ENCODE measurements at places on chromosomes 7 and 10.

DNA sequence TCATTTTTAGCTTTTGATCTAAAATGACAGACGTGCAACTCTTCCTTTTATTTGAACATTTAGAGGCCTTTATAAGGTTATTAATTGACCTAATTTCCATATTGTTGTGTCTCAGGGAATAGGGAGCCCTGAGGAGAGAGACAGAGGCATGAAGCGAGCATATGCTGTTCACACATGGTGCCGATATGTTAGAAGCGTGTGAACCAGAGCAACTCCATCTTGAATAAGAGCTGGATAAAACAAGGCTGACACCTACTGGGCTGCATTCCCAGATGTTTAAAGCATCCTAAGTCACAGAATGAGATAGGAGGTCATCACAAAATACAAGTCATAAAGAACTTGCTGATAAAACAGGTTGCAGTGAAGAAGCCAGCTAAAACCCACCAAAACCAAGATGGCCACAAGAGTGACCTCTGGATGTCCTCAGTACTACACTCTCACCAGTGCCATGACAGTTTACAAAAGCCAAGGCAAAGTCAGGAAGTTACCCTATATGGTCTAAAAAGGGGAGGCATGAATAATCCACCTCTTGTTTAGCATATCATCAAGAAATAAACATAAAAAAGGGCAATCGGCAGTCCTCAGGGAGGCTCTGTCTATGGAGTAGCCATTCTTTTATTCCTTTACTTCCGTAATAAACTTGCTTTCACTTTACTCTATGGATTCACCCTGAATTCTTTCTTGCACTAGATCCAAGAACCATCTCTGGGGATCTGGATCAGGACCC, 80.1 kb downstream of the SEC61G start:
- no peak for DNase-seq

GRCh38 chr7:96055717-96056116, 266.2 kb downstream of the SLC25A13 start:
- no peak for DNase-seq

DNA sequence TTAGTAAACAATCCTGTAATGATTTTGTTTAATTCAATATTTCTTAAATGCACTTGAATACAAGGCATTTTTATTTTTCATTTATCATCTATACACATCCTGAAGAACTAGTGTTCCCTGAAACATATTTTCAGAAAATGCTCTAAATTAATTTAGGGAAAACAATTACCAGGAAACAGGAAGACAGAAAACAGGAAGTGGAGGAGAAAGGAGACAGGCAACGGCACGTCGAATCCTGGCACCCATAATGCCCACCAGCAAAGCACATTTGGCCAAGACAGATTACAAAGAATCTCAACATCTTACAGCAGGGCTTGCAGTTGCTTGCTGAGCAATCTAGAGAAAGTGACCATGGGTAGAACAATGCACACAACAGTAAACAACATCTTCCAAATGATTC, 571.1 kb downstream of the GRID1 start:
- no peak for DNase-seq

DNA sequence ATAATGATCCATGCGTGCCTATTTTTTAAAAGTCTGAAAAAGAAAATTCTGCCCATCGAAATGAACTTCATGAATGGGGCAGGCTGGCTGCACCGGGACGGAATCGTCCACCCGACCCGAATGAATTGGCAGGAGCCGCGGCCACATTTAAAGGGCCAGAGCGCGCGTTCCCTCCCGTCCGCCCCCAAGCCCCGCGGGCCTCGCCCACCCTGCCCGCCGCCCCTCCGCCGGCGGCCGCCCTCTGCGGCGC, 319 bp upstream of the GATA3 start:
- DNase-seq: no peak

GRCh38 chr7:45203936-45204445, 46.4 kb downstream of the RAMP3 start:
- DNase-seq: no peak

GRCh38 chr7:152883858-152884257, 124.3 kb downstream of the ACTR3B start:
- DNase-seq: no peak

- no peak for DNase-seq
Observed at GRCh38 chr7:12805518-12805928, 118.1 kb downstream of the ARL4A start.

GRCh38 chr7:505171-505570, 14.5 kb downstream of the PDGFA start:
- DNase-seq: no peak

- DNase-seq: no peak
Observed at GRCh38 chr7:84137812-84138211, 56.8 kb downstream of the SEMA3A start.

- no peak for DNase-seq
Observed at GRCh38 chr7:143288836-143289235, 685 bp downstream of the CASP2 start.

DNA sequence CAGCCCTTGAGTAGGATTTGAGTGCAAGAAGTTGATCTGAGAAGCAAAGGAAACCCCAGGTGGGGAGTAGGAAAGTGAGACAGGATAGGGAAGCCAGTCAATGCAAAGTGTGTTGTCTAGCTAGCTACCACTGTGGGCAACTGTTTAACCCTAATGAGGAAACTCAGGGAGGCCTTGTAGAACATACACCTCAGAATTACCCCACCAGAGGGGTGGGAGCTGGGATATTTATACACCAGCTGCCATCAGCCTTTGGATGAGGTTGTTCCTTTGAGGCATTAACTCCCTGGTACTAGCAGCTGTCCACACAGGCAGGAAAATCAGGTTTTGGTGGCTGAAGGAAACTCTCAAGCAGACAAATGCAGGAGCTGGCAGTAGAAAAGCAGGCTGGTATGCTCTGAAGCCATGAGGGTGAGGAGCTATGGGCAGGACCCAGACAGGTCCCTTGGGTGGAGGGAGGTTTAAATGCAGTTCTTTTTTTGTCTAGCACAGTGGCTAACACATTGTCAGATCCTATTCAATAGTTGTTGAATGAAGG, 60.1 kb upstream of the ARID5B start:
- no peak for DNase-seq

GRCh38 chr10:126080879-126081411, 184.6 kb downstream of the FANK1 start:
- no peak for DNase-seq

DNA sequence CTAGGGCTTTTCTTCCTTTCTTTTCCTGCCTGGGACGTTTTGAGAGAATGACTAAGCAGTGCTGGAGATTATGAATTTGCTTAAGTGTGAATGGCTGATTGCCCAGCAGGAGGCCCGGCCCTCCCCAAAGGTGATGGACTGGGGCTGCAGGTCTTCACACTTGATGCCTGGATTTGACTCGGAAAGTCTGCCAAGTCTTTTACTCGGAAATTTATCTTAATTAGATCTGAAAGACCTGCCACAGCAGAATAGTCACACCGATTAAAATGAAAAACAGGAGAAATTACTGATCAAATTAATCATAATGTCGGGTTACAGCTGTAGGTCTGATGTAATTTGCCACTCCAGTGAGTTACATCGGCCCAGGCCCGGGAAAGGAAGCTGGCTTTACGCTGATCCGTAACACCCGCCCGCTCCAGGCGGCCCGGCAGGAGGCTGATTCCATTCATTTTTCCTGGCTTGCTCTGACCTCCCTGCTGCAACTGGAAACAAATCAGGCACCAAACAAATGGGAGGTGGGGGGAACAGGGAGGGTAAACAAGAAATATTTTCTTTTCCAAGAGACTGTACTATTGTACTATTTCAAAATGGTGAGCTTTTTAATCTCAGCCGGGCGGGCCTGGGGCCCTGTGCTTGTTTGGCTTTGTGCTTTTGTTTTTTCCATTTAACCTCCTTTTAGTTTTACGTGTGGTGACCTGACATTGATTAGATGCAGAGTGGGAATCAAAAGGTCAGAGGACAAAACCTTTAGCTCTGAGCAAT, 212.4 kb upstream of the YAE1 start:
- DNase-seq: peak; percentile 15

DNA sequence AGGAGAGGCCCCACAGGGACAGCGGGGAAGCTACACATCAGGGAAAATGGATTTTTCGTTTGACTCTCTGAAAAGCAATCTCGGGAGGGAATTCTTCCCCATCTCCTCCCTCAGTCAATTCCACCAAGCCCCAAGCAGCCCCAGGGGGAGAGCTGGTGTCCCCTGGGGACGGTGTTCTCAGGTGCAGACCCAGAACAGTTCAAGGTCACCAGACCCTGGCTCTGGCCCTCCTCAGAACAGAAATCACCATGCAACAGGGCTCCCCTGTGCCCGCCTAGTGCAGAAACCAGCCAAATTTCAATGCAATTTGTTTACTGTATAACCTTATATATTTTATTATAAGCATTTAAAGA, 34.1 kb downstream of the GSDME start:
- DNase-seq: no peak

- no peak for DNase-seq
Observed at GRCh38 chr7:68694656-68695055, 903.6 kb upstream of the AUTS2 start.

GRCh38 chr7:123738356-123738755, 10.4 kb downstream of the WASL start:
- DNase-seq: no peak

GRCh38 chr10:113657544-113657943, 6.3 kb downstream of the NRAP start:
- DNase-seq: no peak

DNA sequence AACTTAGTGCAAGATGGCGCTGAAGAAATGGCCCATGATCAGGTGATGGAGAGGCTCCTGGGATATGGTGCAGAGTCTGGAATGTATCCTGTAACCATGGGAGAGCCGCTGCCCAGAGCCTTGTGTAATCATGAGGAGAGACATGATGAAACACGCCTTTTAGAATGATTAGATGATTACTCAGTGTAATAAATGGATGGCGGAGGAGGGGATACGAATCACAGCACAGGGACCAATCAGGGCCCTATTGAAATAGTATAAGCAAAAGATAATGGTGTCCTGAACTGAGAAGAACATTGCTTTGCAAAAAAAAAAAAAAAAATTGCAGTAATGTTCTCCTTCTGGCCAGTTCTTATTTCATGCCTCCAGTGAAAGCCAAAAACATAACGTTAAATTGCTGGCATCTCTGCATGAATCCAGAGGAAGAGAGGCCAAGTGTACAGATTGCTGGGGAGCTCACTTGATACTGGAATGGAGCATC, 668.5 kb upstream of the AUTS2 start:
- DNase-seq: peak; percentile 9

DNA sequence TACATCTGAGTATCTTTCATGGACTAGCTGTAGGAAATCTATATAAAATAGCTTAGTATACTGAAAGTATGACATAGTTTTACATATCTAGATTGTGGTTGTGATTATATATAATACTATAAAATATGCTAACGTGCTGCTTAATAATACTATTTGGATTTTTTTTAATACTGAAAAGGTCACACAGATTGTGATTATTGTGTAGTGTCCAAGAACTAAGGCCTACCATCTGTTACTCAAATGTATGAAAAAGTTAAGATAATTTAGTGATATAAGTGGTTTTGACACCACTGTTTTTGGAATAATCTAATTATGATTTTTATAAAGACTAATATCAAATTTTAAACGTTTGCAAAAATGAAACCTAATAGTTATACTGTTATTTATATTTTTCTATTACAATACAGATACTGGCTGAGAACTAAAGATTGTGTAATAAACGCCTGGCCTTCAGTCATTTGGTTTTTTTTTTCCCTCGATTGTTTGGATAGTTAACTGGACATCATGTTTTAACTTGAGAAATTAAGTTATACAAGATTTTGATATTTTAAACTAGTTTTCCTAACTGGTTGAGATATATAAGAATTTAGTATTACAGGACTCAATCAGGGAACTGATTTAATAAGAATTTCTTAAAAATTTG, 12.6 kb downstream of the PTEN start:
- DNase-seq: no peak

DNA sequence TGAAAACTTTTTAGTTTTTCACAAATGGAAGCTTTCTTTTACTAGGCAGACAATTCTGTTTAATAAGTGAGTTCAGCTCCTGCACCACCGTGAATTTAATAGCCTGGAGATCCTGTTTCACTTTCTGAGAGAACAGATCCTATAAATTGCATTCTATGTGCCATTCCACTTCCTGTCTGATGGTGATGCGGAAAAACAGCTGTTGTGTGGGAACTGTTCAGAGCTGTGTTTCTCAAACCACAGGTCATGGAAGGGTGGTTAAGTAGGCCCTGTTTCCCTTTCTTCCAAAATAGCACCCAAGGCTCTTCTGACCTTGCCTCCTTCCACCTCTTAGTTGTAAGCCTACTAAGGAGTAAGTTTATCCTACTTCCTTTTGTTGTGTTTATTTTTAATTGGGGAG, 97.2 kb upstream of the DKK1 start:
- no peak for DNase-seq

Measured in NCI-H1694 (cell line).